Left ventricle myocardium superior (tissue), 1 donor: ENCODE measurements at places on chromosomes 11 and 22. TPM values are rescaled to one million over a fixed set of nuclear protein-coding genes. Genes with fewer than 3 reads are reported as not detected.

- no peak for DNase-seq
These were observed 14.2 kb upstream of the APOA1 start for GRCh38 chr11:116851626-116852025.

DNA sequence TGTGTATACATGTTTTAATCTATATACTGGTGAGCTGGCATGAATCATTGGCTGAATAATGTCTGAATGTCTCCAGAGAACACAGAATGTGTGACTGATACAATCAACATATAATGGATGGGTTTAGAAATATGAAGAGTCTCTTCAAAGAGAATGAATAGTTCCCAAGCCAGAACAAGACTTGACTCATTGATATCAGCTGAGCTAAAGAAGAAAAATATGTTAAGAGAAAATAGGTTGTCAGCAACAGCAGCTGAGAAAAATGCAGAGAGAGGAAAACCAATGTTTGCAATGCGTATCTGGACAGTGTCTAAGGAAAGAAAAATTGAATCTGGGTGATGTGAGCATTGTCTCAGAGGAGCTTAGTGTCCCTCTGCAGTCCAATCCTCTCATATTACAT, 1281.8 kb upstream of the TENM4 start:
- no peak for DNase-seq

- DNase-seq = no peak
These were observed 762 bp upstream of the TBC1D22A start for GRCh38 chr22:46761539-46762237.

GRCh38 chr22:22235558-22235957, 9.0 kb upstream of the VPREB1 start:
- DNase-seq = no peak

DNA sequence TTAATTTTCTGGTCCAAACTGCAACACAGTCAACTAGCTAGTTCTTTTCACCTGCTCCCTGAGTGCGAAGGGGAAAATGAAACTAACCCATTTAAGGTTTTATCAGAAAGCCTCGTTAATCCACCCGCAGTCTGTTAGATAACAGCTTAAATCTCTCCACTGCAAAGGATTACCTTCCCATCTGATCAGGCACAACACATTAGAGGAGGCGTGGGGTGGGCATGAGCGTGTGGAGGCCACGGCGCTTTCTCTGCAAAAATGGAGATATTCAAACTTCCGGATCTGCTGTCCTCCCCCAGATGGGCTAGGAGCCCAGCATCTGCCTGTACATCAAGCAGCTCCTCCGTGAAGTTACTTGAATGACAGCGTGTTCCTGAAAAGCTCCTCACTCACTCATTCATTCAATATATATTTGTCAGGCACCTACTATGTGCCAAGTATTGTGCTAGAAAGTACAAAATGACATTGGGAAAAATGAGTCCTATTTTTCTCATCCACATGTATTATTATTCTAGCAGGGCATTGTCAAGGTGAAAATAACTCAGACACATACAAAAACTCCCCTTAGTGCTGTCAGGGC, 13.5 kb upstream of the ANKK1 start:
- DNase-seq = no peak

DNA sequence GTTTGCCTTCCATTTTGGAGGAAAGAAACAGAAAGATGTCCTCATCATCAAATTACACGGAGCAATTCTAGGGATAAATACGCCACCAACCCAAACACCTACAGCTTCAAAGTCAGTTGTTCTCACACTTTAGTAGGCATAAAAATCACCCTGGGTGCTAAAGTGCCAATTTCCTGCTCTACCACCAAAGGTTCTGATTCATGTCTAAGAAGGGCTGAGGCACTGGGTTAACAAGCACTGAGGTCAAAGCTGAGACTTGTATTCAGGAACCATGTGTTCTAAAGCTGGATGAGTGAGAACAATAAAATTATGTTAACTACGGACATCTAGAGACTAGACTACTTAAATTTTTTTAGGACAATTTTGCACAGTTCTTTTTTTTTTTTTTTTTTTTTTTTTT, 127.6 kb downstream of the MPPED2 start:
- DNase-seq = no peak

DNA sequence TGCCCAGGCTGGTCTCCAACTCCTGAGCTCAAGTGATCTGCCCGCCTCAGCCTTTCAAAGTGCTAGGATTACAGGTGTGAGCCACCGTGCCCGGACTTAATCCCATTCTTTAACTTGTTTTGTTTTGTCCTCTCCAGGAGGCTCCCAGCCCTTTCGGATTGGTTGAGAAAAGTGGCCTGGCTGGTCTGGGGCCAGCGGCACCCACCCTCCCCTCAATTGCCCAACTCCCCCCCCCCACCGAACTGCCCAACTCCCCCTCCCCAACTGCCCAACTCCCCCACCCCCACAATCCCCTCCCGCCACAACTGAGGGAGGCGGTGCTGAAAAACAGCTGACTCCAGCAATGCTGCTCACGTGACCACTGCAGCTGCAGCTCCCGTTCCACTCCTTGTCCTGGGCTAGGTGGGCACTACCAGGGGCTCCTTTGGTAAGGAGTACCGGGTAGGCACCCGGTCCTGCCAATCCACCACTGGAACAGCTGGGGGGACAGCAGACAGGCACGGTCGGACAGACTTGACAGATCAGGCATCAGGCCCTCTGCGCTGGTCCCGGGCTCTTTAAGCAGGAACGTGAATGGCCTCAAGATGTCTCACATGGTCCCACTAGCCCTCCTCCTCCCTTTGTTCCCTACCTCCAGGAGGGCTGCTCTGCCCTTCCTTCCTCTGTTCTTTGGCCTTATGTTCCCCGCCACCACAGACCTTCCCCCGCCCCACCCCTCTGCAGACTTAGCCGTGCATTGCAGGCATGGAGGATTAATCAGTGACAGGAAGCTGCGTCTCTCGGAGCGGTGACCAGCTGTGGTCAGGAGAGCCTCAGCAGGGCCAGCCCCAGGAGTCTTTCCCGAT, at the start of gene TCN2:
Gene TCN2 (plus strand): TSS at position 720 of the 845 bp plus-strand sequence. CDS start 158 bp downstream, outside the sequence.
- DNase-seq = peak; percentile 72

GRCh38 chr11:49424136-49424535, 215.7 kb upstream of the FOLH1 start:
- DNase-seq = no peak

- DNase-seq = no peak
These were observed 23.2 kb downstream of the P2RY2 start for GRCh38 chr11:73241300-73241699.

GRCh38 chr11:70415191-70415590, 16.9 kb downstream of the CTTN start:
- no peak for DNase-seq

DNA sequence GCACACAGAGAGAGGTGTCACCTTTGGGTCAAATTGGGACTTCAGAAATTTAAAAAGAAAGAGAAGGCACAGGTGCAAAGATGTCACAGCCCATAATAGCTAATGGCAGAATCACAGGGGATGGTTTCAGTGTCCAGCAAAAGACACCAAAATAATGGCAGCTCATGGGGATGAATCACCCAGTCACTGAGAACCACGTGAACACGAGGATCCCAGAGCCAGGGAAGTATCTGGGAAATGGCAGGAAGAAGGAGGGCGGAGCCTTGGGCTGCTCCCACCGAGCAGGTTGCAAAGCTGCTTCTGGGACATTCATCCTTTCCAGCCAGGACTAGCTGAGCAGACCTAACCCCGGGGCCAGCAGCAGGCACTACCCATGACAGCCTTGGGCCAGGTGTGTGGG, 45.6 kb downstream of the TRMU start:
- peak; percentile 15 for DNase-seq

GRCh38 chr11:29782447-29782846, 234.4 kb downstream of the KCNA4 start:
- no peak for DNase-seq

DNA sequence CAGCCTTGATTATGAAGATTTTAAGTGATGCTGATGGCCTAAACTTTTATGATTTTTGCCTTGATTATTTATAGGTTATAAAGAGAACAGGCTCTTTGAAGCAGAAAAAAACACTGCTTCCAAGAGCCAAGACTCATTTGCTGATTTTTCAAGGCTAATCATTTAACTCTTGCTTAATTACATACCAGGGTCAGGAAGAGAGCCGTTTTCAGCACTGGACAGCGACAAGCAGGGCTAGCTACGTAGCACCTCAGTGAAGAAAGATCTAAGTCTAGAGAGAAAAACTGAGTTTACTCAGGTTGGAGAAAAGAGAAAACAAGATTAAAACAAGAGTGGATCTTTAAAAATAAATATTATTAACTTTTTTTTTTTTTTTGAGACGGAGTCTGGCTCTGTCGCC, 615.4 kb upstream of the B3GAT1 start:
- DNase-seq = peak; percentile 49

GRCh38 chr22:48138427-48138826, 1376.0 kb downstream of the TBC1D22A start:
- DNase-seq = no peak

- DNase-seq = no peak
These were observed 15.5 kb upstream of the OR52K1 start for GRCh38 chr11:4466871-4467442.

DNA sequence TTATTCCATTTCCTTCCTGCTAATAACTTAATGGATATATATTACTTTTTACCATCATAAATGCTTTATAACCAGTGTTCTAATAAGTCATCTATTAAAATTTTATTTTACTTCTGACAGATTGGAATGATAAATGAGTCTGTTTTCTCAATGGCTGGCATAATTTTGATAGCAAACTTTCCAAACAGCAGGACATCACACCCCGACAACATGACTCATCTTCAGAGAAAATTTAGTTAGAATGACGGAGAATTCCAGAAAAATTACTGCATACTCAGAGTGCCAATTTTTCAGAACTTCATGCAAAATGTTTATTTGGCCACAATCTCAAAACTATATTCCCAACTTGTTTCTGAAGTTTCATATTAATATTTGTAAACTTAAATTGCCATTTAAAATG, 174.4 kb downstream of the SWAP70 start:
- no peak for DNase-seq

- no peak for DNase-seq
These were observed 35.6 kb downstream of the MPPED1 start for GRCh38 chr22:43447380-43447779.

DNA sequence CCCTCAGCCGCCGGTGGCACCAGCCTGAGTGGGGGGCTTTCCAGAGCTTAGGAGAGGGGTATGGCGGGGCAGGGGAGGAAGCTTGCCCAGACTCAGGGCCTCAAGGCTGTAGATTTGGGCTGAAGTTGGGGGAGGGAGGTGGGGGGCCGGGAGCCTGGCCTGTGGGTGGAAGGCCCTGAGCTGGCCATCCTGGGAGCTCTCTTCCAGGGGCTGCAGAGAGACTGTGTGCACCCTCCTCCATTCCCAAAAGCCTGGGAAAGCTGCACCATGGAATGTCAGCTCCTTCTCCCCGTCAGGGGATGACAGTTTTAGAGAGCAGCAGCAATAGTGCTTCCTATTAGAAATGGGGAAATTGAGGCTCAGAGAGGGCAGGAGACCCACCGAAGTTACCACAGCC, 1.0 kb downstream of the SYT12 start:
- DNase-seq = no peak

- no peak for DNase-seq
These were observed 9.9 kb downstream of the MTMR2 start for GRCh38 chr11:95913830-95914615.

- DNase-seq = no peak
These were observed 2.8 kb downstream of the CEP57 start for GRCh38 chr11:95793116-95793515.

DNA sequence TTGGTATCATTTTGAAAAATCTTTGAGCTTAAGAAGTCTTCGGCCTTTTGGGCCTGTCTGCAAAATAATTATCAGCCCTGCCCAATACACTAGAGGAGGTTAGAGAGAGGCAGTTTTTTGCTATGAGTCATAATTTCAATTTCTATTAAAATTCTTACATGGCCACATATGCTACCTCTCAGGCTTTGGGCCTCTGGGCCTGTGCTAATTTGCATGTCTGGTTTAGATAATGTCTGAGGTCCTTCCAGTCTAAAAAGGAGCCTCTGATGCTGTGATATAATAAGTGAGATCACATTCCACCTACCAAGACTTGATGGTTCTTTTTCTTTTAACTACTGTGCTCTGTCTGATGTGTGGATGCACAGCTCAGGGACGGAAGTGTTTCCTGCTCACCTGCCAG, 70.8 kb downstream of the KCNJ1 start:
- DNase-seq = no peak

- no peak for DNase-seq
These were observed 429.4 kb upstream of the B3GAT1 start for GRCh38 chr11:134841411-134841810.

Gene KRTAP5-2
- not detected for total RNA-seq

Gene TPBGL
- total RNA-seq = not detected

Gene CNGA4
- total RNA-seq = not detected

Gene A4GALT
- 81.7 TPM for total RNA-seq

Gene SCN2B
- 19.6 TPM for total RNA-seq

Gene SCGB1A1
- not detected for total RNA-seq

Gene GAL3ST3
- total RNA-seq = 3.5 TPM

Gene SCN4B
- 11.0 TPM for total RNA-seq

Gene ST14
- 2.1 TPM for total RNA-seq

Gene ARHGAP32
- 5.3 TPM for total RNA-seq

Gene NLRX1
- 31.2 TPM for total RNA-seq

Gene DLG2
- total RNA-seq = 5.7 TPM

Gene SNX32
- not detected for total RNA-seq

Gene SAA4
- not detected for total RNA-seq

Gene FAT3
- total RNA-seq = 0.47 TPM

Gene RIMBP3B
- 0.05 TPM for total RNA-seq

Gene GRIA4
- not detected for total RNA-seq

Gene PRG3
- not detected for total RNA-seq

Gene LAYN
- 3.8 TPM for total RNA-seq

Gene KCNJ1
- total RNA-seq = 0.07 TPM

Gene SRSF8
- total RNA-seq = 24.9 TPM

Gene TUBA8
- 298 TPM for total RNA-seq

Gene ACTN3
- not detected for total RNA-seq

Gene ANGPTL5
- total RNA-seq = 0.77 TPM

Gene TMEM45B
- 0.10 TPM for total RNA-seq
